ENCODE measurements at places on chromosomes 7 and 10. TPM values are rescaled to one million over a fixed set of nuclear protein-coding genes. Genes with fewer than 3 reads are reported as not detected.

DNA sequence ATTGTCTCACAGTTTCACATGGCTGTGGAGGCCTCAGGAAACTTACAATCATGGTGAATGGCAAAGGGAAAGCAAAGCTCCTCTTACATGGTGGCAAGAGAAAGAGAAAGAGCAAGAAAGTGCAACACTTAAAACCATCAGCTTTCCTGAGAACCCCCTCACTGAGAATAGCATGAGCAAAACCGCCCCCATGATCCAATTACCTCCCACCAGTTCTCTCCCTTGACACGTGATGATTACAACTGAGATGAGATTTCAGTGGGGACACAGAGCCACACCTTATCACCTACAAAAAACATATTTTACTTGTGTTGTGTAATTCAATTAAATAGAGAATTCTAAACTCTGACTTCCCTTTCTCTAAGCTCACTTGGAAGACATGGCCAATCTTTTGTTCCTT, 80.2 kb downstream of the SEMA3C start:
- no peaks in the 10 kb centered on the region for H3K27me3 ChIP-seq
- no peaks in the 10 kb centered on the region for H3K36me3 ChIP-seq
- H3K27ac ChIP-seq, result no peak overlapping the region
- H3K4me1 ChIP-seq, result no peaks in the 10 kb centered on the region
- no peak overlapping the region for H3K4me3 ChIP-seq
- no peak for DNase-seq

GRCh38 chr7:30116771-30117170, 18.0 kb upstream of the MTURN start:
- H3K27me3 ChIP-seq, result no peaks in the 10 kb centered on the region
- no peaks in the 10 kb centered on the region for H3K4me1 ChIP-seq
- no peak for DNase-seq
- no peak overlapping the region for H3K27ac ChIP-seq
- no peak overlapping the region for H3K4me3 ChIP-seq
- H3K36me3 ChIP-seq, result no peaks in the 10 kb centered on the region

- DNase-seq, result no peak
- H3K4me3 ChIP-seq, result no peak overlapping the region
- H3K4me1 ChIP-seq, result peaks cover 8% of the 10 kb centered on the region
- H3K27me3 ChIP-seq, result no peaks in the 10 kb centered on the region
- H3K27ac ChIP-seq, result no peak overlapping the region
- no peaks in the 10 kb centered on the region for H3K36me3 ChIP-seq
Measured at GRCh38 chr7:157611341-157611740, 274.5 kb downstream of the DNAJB6 start.

DNA sequence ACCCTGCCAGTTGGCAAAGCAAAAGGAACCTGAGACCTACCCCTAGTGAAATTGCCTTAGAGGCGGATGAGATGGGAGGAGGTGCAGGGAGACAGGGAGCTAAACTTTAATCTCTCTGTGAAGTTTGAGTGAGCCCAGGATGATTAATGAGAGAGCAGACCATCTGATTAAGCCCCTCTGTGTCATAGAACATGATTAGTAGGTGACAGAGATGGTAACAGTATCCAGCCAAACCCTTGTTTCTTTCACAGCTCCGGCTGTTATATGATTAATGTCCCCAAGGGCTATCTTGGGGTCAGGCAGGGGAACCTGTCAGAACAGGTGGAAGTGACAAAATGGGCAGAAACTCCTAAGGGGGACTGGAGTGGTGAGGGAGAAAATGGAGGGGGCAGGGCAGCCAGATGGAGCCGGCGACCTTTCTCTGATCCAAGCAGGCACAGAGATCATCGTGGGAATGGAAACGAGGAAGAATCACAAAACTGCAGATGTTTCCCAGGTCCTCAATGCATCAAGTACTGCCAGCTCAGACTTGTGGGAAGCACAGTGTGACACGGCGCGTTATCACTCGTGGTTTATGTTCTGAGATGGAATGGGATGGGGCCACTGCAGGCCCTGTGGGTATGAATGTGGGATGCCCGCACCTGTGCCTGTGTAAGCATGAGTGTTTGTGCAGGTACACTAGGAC, 684.2 kb downstream of the LRMDA start:
- no peak overlapping the region for H3K27ac ChIP-seq
- DNase-seq, result no peak
- no peaks in the 10 kb centered on the region for H3K36me3 ChIP-seq

GRCh38 chr10:88657901-88658300, 6.3 kb upstream of the LIPF start:
- DNase-seq, result no peak
- H3K27me3 ChIP-seq, result no peaks in the 10 kb centered on the region
- no peaks in the 10 kb centered on the region for H3K36me3 ChIP-seq
- H3K4me1 ChIP-seq, result no peaks in the 10 kb centered on the region
- H3K27ac ChIP-seq, result no peak overlapping the region

GRCh38 chr7:140661124-140661523, 11.6 kb upstream of the ADCK2 start:
- H3K4me1 ChIP-seq, result peaks cover 12% of the 10 kb centered on the region

DNA sequence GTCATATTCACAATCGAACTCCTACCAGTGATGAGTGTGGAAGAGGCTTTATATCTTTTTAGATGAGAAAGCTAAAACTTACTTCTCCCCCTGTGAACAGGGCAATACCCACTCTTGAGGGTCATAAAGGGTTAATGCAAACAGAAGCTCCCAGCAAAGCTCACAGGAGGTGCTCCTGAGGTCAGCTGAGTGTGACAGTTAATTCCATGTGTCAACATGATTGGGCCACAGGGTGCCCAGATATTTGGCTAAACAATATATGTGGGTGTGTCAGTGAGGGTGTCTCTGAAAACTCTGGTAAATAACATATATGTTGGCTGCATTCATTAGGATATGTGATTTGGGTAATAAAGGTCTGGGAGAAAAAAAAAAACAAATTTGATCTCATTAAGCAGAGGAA, 86.0 kb downstream of the HIP1 start:
- no peak for DNase-seq
- H3K4me3 ChIP-seq, result no peak overlapping the region
- H3K4me1 ChIP-seq, result no peaks in the 10 kb centered on the region
- H3K36me3 ChIP-seq, result no peaks in the 10 kb centered on the region

GRCh38 chr10:83108565-83109333, 1030.6 kb upstream of the GHITM start:
- DNase-seq, result no peak
- H3K36me3 ChIP-seq, result no peaks in the 10 kb centered on the region
- no peaks in the 10 kb centered on the region for H3K27me3 ChIP-seq
- H3K4me3 ChIP-seq, result no peak overlapping the region

- peaks cover 9% of the 10 kb centered on the region for H3K4me1 ChIP-seq
- no peak overlapping the region for H3K4me3 ChIP-seq
- no peak for DNase-seq
Measured at GRCh38 chr7:22992874-22993840, 20.8 kb downstream of the HYCC1 start.

SPDYE6 gene
- total RNA-seq, result not detected

NEUROD6 gene
- total RNA-seq, result not detected

NT5C3A gene
- total RNA-seq, result 44.2 TPM

CNPY1 gene
- total RNA-seq, result not detected

C10orf67 gene
- not detected for total RNA-seq

KIF11 gene
- total RNA-seq, result 2.1 TPM

OLAH gene
- not detected for total RNA-seq

All from CD4-positive, alpha-beta memory T cell (primary cell).